ENCODE measurements at places on chromosomes 6 and 20.
A peak's percentile ranks its signal among the peaks of the same experiment; 100 is the strongest.

GRCh38 chr20:63693083-63693732 is 3.2 kb upstream of the TNFRSF6B start:
- H3K4me3 ChIP-seq: no peak overlapping the region
- H3K27ac ChIP-seq: no peak overlapping the region
- H3K27me3 ChIP-seq: peaks cover 3% of the 10 kb centered on the region
- peaks cover 7% of the 10 kb centered on the region for H3K4me1 ChIP-seq

GRCh38 chr20:37596890-37597536 is 69.3 kb upstream of the BLCAP start:
- no peak for DNase-seq
- no peaks in the 10 kb centered on the region for H3K27me3 ChIP-seq
- H3K36me3 ChIP-seq: no peaks in the 10 kb centered on the region

GRCh38 chr6:30885481-30885998 is 1.2 kb downstream of the DDR1 start:
- H3K4me1 ChIP-seq: peaks cover 69% of the 10 kb centered on the region
- H3K4me3 ChIP-seq: peak overlapping the region; percentile 83
- no peaks in the 10 kb centered on the region for H3K27me3 ChIP-seq
- peaks cover 18% of the 10 kb centered on the region for H3K36me3 ChIP-seq
- no peak for DNase-seq
- peak overlapping the region; percentile 99 for H3K27ac ChIP-seq

DNA sequence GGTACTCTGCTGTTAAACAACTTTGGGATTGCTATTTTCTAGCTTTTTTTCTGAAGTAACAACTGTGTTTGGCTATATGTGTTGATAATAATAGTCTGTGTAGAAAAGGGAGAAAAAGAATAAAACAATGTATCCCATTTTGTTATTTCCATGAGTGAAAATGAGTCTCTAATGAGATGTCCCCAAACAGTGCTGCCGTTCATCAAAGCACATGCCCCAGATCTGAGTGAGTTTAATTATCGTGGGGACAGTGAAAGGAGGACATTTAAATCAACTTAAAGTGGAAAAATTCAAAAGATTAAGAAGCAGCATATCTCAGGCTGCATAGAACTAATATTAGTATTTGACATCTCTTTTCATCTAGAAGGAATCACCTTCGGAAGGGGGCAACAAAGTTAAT is 59.6 kb downstream of the NCOA7 start:
- no peak overlapping the region for H3K4me3 ChIP-seq
- H3K4me1 ChIP-seq: peaks cover 2% of the 10 kb centered on the region
- H3K27me3 ChIP-seq: no peaks in the 10 kb centered on the region
- H3K27ac ChIP-seq: no peak overlapping the region

- H3K36me3 ChIP-seq: no peaks in the 10 kb centered on the region
- H3K4me1 ChIP-seq: peaks cover 11% of the 10 kb centered on the region
- H3K27me3 ChIP-seq: no peaks in the 10 kb centered on the region
- no peak for DNase-seq
Measured at GRCh38 chr6:33885132-33886057, 81.6 kb upstream of the MLN start.

- H3K4me3 ChIP-seq: no peak overlapping the region
- no peaks in the 10 kb centered on the region for H3K36me3 ChIP-seq
- peak overlapping the region; percentile 94 for H3K27ac ChIP-seq
- no peaks in the 10 kb centered on the region for H3K27me3 ChIP-seq
- peak; percentile 20 for DNase-seq
- peaks cover 18% of the 10 kb centered on the region for H3K4me1 ChIP-seq
Measured at GRCh38 chr20:49742948-49743347, 29.3 kb upstream of the B4GALT5 start.

- no peaks in the 10 kb centered on the region for H3K36me3 ChIP-seq
- H3K4me3 ChIP-seq: no peak overlapping the region
- no peak for DNase-seq
- H3K4me1 ChIP-seq: peaks cover 34% of the 10 kb centered on the region
- H3K27me3 ChIP-seq: peaks cover 11% of the 10 kb centered on the region
Measured at GRCh38 chr20:62980380-62980960, 26.3 kb downstream of the BHLHE23 start.
